ENCODE measurements at places on chromosomes 2 and 18. TPM values are rescaled to one million over a fixed set of nuclear protein-coding genes. Genes with fewer than 3 reads are reported as not detected.

DNA sequence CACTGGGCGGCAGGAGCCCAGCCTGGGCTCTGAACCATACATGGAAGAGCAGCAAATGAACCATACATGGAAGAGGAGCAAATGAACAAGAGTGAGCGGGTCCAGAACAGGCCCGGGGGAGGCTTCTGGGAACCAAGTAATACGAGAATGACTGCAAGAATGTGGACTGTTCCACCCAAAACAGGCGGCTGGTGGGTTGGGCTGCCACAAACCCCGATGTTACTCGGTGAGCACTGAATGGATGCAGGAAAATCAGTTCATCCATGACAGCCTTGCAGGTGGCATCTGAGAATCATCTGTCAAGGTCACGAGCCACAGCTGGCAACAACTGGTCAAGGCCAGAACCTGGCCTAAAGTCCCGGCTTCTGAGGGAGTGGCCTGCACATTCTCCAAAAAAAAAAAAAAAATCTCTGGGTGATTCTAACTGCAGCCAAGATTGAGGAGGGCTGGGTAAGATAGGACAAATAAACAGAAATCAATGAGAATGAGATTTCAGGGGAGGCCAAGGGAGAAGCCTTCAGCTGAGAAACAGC, 106.1 kb downstream of the ZNF516 start:
- DNase-seq, result no peak

The EML4 gene
- 64.1 TPM for total RNA-seq

DNA sequence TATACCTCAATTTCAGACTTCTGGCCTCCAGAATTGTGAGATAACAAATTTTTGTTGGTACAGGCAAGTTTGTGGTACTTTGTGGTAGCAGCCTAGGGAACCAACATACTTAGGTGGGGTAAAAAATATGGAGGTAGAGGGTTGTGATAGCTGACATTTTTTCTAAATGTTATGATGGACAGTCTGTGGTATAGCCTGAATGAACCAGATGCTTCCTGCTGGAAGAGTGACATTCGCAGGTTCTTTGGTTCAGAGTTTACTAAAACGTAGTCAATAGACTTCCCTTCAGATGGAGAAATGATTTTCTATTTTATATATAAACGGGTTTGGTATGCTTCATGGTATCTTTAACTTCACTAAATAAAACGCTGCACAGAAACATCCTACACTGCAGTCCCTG, 42.8 kb downstream of the PMAIP1 start:
- no peak for DNase-seq

GRCh38 chr2:96859099-96859649, 1.4 kb upstream of the ANKRD39 start:
- no peak for DNase-seq

DNA sequence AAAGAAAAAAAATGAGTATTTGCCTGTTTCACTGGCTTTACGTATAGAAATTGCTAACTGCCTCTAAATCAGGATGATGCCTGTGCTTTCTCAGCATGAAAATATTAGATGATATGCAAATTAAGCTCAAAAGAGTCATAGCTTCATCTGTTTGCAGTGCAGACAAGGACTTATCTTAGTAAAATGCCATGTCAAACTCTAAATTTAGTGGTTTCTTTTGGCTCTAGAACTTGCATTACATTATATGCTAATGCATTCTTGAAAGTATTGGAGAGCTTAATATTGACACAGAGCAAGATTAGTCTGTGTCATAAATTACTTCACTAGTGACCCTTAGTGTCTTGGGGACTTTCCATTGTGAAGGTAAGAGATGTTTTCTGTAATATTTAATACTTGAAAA, 1109.1 kb upstream of the NRXN1 start:
- DNase-seq, result no peak

All from PC-9 (cell line).